ENCODE measurements at places on chromosomes 3 and 15. TPM values are rescaled to one million over a fixed set of nuclear protein-coding genes. Genes with fewer than 3 reads are reported as not detected.

GRCh38 chr3:141828890-141829289 is 47.6 kb upstream of the ATP1B3 start:
- DNase-seq: peak; percentile 79

- DNase-seq: peak; percentile 24
Observed at GRCh38 chr15:99029341-99030144, 22.0 kb upstream of the PGPEP1L start.

DNA sequence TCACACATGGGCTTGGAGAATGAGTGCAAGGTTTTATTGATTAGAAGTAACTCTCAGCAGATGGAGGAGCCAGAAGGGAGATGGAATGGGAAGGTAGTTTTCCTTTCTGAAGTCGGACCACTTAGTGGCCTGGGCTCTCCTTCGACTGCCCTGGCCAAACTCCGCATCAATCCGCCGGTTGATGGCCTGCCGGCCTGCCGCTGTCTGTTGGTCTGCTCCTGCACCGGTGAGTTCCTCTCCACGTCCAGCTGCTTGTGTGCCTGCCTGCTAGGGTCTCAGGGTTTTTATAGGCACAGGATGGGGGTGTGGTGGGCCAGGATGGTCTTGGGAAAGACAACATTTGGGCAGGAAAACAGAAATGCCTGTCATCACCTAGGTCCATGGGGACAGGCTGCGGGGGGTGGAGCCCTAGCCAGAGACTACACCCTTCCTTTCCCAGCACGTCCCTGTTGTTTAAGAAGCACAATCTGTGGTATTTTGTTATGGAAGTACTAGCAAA is 837.0 kb downstream of the PDCD6IP start:
- no peak for DNase-seq

DNA sequence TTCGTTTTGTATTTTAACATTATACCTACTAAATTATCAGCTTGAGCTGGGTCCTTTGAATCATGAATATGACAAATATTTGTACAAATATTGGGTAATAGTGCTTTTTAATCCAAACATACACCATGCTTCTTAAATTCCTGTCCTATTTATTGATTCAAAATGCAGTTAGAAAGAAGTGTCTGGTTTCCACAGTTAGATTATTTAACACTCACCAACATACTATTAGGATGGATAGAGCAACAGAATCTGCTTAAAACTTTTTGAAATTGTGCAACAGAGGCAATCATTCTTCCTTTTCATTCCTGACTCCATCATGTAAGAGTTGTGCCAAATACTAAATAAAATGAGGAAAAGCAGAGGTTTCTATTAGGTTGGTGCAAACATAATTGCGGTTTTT is 281.2 kb downstream of the LSAMP start:
- DNase-seq: no peak

- DNase-seq: peak; percentile 54
Observed at GRCh38 chr15:89383365-89384175, 48.9 kb upstream of the POLG start.

DNA sequence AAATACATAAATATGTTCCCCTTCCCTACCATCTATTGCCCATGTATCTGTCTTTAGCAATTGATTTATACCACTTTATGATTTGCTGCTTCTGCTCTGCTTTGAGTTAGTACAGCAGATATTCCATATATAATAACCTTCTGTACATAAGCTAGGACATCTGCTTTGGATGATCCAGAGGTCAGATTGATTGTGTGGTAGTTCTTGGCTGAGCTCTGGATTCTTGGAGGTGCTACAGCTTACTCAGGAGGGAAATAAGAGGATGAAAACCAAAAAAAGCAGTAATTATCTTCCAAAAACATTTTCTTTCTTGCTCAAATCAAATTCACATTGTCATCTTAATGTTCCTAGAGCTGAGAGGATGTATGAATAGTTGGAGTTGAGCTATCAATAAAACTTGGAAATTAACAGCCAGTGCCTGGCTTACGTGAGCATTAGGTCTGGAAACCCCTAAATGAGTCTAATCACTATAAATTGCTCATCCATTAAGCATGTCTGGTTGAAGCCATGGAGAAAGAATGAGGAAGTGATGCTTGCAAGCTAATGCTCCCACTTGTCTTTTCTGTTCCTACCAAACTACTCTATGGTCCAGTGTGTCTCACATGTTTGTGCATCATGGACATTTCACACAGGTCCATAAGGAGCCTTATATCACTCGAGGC is 36.3 kb upstream of the TMEM42 start:
- peak; percentile 73 for DNase-seq

GRCh38 chr3:60497902-60498301 is 753.4 kb downstream of the FHIT start:
- no peak for DNase-seq

DNA sequence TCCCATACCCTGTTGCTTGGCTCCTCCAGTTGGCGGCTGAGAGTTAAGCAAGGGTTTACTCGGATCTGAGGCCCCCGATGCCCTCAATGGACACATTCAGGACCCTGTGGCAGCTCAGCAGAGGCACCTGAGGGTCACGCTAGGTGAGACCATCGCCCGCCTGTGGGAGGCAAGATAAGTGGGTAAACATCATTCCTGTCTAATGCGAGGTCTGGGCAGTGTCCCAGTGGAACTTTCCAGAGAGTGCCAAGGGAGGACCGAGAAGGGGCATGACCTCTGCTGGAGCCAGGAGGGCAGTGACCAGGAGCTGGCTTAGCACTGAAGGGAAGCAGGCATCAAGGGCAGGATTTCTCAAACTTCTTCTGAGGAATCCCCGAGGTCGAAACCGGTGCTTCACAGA is 65.4 kb upstream of the SEC61A1 start:
- no peak for DNase-seq

DNA sequence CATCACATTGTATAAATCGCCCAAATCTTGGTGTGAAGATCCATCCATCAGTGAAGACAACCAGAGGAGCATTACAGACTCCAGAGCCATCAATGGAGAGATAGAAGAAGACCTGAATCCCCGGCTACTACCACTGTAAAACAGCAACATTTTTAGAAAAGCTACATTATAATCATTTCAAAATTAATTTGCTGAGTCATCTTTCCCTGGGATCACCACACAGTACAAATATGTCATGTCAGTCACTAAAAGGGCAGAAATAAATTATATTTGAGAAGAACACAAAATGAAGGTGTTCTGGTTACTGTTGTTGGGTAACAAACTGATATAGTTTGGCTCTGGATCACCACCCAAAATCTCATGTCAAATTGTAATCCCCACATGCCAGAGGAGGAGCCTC is 218.5 kb upstream of the STT3B start:
- DNase-seq: no peak

- no peak for DNase-seq
Observed at GRCh38 chr3:55641964-55642363, 154.9 kb upstream of the WNT5A start.

DNA sequence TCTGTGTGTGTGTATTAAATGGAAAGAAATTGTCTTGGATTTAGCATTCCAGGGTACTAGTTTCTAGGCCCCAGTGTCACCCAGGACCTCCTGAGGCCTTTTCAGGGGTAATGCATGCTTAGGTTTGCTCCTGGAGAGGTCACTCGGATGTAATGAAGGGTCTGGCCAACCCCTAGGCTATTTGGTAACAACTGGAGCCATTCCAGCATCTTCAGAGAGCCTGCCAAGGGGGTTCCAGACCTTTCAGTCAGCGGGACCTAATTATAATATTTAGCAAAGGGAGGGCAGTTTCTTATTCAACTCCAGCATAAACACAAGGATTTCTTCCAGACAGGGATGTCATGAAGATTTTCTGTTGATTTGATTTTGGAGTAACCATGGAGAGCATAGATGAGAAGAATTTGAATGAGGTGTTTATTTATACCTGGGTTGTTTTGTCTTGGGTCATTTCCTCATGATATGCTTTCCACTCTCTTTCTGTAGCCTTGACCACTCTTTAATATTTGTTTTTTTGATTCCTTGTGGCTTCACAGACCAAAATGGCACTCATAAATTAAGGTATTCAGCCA is 17.4 kb downstream of the KAT2B start:
- DNase-seq: no peak

DNA sequence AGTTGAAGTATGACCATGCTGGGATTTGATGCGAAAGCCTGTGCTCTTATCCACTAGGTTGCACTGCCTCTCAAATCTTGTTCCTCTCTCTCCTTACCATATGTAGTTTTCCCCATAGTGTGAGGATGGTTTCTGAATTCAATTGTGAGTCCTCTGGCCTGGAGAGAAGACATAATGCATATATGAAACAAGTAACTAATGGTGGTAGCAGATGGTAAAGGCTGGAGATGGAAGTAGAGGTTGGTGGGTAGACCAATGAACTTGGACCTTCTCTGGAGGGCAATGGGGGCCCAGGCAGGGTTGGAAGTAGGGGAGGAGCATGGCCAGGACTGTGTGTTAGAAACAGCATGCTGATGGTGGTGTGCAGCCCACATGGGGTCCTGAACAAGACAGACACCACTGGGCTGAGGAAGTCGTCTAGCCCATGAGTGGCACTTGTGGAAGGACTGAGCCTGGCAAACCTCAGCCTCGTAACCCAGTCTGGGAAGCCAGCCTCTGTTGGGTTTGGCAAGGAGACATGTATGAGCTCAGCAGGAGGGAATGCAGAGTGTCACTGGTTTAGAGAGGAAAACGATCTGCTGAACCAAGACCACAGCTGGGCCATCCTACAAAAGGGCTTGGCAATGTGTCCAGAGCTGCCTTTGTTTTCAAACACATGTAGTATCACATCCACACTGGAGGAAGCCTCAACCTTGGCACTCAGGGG is 18.5 kb upstream of the LMCD1 start:
- peak; percentile 87 for DNase-seq

DNA sequence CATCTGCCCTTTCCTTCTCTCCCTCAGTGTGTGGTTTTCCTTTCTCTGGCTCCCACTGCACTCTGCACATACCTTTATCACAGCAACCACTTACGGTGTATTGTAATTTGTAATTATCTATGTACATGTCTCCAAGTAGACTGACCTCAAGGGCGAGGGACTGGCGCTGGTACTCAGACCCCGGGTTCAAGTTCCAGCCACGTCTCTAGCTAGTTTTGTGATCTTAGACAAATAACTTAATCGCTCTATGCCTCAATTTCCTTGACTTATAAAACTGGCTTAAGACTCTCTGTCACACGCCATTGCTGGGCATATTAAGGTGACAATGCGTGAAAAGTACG is 607 bp upstream of the SENP2 start:
- DNase-seq: no peak

DNA sequence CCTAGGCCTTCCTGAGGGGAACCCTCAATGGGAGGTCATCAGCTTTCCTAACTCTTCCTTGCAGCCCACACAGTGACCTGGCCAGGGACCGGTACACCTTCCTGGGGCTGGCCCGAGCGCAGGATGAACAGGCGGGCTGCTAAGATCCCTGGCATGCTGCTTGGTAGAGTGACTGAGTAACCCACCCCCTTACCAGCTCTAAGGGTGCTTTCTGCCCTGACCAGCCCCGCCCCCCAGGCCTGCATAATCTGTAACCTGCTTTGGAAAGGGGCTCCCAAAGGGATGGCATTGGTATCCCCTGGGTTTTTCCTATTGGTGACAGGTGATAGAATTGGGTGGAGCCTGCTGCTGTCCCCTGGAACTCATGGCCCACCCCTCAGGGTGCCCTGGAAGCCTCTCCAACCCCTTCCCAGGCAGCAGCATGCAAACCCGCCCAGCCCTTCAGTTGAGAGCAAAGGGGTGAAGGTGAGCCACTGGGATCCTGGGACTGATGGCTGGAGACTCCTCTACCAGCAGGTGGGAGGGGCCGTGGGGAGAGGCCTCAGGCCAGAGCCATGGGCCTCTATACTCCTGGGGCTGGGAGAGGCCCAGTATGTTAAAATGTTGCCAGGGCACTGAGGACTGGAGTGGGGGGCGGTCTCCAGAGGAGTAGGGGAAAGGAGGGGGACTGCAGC is 11.1 kb upstream of the KIF7 start:
- no peak for DNase-seq

The LIPH gene
- total RNA-seq: 0.50 TPM

The CHST13 gene
- total RNA-seq: not detected

The HTR3E gene
- not detected for total RNA-seq

The ZNF148 gene
- 32.8 TPM for total RNA-seq

The CLCN2 gene
- total RNA-seq: 5.7 TPM

The CHST2 gene
- 12.4 TPM for total RNA-seq

The FGD5 gene
- total RNA-seq: not detected

The TIMP4 gene
- not detected for total RNA-seq

The TMEM62 gene
- total RNA-seq: 12.7 TPM

The CFAP100 gene
- not detected for total RNA-seq

The ALPK3 gene
- 0.27 TPM for total RNA-seq

The LTF gene
- total RNA-seq: 16.7 TPM

Data from mammary epithelial cell (primary cell).